ENCODE measurements at places on chromosomes 4 and X.
A peak's percentile ranks its signal among the peaks of the same experiment; 100 is the strongest.

- no peak for DNase-seq
Measured at GRCh38 chrX:1137531-1137930, 74.9 kb downstream of the CRLF2 start.

DNA sequence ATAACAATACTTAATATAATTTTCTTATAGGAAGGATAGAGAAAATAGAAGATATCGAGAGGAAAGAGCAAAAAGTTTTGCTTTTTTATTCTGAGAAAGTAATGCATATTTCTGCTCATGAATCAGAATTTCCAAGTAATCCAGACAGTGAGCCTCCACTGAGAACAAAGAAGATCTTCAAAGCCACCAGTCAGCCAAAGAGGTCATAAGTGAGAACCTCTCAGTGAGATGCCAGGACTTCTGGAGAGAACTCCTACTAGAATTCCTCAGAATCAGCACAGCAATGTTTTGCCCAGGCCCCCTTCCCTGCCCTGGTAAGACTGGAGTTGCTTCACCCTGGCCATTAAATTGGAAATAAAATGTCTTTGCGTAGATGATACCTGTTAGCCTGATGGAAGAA lies 254.4 kb upstream of the FAT4 start:
- DNase-seq, result no peak

DNA sequence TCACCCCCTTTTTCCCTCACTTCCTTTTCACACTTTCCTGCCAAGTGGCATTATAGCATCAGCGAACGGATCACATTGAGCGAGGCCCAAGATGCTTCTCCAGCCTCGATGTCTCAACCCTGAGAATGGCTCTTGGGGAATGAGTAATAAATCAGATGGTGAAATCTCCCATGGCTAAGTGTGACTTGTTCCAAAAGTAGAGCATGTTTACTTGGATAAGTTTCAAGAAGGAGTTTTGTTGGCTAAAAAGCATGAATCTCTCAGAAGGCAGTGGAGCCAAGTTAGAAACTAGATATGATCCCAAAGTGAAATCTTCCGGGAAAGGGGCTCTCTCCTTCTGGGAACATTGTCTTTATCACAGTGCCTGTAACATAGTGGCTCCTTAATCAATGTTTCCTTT lies 316.3 kb downstream of the CAMK2D start:
- DNase-seq, result peak; percentile 59

DNA sequence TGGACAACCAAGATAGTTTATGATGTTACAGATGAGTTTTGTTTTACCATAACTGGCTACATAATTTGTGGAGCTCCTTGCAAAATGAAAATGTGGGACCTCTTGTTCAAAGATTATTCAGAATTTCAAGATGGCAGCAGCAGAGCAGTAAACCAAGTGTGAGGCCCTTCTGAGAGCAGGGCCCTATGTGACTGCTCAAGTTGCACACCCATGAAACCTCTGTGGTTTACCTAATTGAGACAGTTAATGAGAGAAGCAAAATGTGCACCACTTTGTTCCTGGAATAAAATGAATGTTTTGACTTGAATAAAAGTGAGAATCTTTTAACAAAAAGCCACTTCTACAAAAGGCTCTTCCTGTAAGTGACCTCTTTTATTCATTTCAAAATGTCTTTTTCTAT lies 519.2 kb downstream of the RPA4 start:
- no peak for DNase-seq

DNA sequence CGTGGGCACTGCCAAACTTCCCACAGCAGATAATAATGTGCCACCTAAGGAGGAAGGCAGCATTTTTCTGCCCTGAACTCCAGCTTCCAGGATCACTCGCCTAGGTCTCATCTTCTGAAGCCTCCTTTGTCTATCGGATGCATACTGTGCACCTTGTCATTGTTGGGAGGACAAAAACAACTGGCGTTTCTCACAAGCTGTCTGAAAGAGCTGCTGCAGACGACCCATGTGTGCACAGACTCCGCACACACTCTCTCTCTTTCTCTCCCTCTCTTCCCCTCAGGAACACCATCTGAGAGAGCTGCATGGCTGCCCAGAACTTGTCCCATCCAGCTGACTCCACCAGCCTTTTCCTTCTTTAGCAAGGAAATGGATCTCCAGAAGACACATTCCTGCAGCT lies 83.0 kb downstream of the MAML3 start:
- no peak for DNase-seq

DNA sequence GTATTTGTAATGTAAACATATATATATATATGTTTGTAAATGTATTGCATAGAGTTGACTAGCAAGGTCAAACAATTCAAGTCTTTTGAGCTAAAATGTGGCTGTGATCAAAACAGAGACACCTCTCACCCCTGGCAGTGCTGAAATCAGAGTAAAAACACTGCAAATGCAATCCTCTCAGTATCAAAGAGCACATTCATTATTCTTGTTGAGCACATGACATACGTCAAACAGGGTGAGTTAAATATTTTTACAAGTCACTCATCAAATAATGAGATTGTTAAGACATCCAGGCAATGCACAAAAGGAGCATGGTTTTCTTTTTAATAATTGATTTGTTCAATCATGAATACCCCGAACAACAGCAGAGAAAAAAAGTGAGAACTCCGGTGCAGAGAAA lies 114.1 kb upstream of the KCNIP4 start:
- no peak for DNase-seq

DNA sequence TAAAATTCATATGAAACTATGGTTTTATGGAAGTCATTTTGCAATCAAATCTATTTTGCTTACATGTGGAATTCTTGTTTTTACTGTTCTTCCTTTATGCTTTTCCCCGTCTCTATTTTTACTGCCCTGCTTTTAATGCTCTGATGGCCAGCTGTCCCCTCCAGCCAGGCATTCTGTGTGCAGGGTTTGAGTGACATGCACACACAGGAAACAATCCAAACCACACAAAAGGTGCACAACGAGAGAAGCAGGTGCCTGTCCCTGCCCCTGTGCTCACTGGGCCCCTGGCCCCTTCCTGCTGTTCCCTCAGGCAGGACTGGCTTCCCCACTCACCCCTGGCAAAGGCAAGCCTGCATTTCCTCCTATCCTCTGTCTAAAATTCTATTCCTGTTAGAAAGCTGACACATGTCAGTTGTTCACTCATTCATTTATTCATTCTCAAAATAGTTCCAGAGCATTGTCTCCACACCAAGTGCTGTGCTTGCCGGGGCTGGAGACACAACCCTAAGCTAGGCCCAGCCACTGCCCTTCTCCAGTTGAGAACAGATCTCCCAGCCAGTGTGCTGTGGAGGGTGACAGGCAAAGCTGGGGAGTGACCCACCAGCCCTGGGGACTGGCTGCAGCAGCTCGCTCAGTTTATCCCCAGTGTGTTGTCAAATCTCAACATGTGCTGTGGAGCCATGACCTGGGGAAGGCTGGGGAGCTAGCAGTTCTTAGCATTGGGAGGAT lies 346.3 kb downstream of the FBXW7 start:
- no peak for DNase-seq

DNA sequence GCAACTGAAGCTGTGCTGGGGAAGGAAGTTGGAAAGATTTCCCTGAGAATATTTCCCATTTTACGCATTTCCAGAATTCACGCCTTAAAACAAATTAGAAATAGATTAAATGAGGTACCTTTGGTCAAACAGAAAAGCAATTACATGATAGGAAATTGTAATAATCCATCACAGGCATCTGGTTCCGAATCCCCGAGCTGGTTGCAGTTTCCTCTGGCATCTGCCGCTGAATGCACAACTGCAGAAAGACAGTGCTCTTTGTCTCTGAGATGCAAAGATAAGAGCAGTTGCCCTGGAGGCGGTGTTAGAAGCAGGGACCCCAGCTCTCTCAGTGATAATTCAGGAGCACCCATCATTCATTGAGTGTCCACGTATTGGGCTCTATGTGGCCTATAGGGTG lies 224.4 kb downstream of the LDB2 start:
- no peak for DNase-seq

GRCh38 chrX:91079342-91080114 lies 355.1 kb upstream of the PABPC5 start:
- no peak for DNase-seq

- DNase-seq, result no peak
Measured at GRCh38 chr4:76199664-76200211, 13.9 kb downstream of the SCARB2 start.

GRCh38 chr4:94540476-94540875 lies 88.7 kb downstream of the PDLIM5 start:
- no peak for DNase-seq

- no peak for DNase-seq
Measured at GRCh38 chrX:38563030-38563429, 1.7 kb downstream of the TSPAN7 start.

DNA sequence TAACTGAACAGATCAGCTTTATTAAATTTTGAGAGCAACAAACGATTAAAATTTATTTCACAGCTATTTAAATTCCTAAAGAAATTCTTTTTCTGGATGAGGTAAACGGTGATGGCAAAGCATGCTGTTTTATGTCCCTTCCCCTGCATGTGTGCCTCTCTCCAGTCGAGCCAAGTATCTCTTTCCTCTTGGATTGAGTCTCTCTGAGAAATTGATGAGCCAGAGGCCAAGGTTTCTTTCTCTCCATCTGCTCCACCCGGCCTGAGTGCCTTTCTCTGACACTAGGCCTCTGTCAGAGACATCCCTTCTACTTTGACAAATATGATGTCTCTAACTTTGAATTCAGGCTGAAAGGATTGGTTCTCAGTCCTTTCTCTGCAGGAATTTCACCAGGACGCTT lies 42.6 kb upstream of the PARM1 start:
- DNase-seq, result no peak

DNA sequence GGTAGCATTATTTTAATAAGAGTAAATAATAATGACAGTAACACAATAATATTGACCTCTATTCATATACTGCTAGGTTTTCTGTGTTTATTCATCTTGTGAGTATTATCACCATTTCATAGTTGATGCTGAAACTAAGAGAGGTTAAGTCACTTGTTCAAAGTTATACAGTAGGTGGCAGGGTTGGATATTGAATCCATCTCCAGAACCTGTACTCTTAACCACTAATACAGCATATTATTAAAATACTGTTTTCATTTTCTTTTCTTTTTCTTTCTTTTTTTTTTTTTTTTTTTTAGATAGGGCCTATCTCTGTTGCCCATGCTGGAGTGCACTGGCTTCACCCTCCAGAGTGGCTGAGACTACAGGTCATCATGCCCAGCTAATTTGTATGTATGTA lies 7.1 kb upstream of the ELF2 start:
- no peak for DNase-seq

DNA sequence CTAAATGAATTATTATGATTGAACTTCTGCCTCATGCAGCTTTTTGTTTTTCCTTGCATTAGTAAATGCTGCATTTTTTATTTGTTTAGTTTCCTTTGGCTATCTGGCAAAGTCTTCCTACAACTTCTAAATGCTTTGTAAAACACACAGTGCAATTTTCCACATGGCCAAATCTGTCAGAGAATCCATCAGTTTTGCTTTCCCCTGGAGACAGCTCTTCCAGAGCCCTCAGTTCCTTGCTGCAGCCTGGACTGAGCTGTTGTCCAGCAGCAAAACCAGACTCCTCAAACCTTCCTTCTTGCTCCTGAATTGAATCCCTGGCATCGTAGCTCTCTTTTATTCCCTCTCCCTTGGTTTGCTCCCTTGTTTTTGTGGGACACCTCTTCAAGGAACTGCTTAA lies 42.6 kb downstream of the MED28 start:
- DNase-seq, result no peak

DNA sequence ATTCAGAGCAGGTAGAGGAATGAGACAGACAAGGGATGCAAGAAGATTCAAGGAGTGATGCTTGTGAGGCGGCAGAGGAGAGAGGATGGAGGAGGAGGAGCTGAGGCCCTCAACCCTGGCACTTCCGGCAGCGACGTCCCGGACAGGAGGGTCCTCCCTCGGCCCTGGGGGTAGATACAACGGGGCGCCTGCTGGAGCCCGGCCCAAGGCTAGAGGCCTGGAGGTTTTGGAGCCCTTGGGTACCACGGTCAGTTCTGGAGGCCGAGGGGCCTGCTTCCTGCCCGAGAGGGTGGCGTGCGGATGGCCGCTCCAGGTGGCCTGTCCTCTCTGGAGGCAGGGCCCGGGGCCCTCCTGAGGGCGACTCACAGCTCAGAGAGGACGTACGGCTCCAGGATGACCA lies 13.5 kb downstream of the SSR4 start:
- no peak for DNase-seq

DNA sequence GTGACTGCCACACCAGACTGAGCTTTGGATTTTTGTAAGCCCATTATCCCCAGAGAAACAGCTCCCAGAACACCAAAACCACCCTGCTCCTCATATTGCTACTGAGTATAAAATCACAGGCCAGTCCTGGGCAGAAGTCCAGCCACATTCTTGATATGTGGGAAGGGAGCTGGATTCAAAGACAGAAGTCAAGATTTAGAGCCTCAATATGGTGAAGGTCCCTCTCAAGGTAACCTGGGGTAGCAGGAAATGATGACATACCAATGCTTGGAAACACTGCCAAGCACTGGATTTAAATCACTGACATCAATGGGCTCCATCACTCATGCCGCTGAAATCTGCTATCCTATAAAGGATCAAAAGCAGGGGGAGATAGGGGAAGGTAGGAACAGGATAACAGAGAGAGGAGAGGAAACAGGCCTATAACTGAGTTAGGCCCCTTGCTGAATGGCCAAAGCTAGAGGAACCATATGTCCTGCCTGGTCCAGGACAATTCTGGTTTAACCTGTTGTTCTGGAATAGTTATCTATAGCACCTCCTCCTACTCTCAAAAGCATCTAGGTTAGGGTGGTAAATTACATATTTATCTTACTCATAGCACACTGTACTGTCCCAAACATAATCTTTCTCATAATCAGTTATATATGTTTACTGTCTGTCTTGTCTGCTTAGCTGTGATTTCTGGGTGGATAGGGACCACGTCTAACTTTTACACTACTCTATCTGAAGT lies 83.7 kb upstream of the NHS start:
- no peak for DNase-seq

DNA sequence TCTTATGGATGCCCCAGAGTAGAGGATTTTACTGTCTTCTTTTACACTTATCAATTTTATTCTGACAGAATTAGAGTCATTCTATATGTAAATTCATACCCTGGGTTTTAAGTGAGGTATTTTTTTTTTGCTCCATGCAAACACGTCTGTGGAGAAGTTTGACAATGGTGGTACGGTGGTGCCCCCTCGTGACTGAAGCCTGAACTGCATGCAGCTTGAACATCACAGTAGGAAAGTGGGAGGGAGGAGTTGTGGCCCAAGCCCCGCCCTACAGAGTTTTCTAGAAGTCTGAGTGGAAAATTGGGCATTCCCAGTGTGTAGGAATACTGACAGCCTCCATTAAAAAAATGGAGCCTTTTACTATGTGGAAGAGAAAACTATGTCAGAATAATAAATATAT lies 73.3 kb upstream of the RAB40AL start:
- peak; percentile 64 for DNase-seq

All from heart left ventricle (tissue), 16 donors.